ENCODE measurements at places on chromosomes 13 and 19.

DNA sequence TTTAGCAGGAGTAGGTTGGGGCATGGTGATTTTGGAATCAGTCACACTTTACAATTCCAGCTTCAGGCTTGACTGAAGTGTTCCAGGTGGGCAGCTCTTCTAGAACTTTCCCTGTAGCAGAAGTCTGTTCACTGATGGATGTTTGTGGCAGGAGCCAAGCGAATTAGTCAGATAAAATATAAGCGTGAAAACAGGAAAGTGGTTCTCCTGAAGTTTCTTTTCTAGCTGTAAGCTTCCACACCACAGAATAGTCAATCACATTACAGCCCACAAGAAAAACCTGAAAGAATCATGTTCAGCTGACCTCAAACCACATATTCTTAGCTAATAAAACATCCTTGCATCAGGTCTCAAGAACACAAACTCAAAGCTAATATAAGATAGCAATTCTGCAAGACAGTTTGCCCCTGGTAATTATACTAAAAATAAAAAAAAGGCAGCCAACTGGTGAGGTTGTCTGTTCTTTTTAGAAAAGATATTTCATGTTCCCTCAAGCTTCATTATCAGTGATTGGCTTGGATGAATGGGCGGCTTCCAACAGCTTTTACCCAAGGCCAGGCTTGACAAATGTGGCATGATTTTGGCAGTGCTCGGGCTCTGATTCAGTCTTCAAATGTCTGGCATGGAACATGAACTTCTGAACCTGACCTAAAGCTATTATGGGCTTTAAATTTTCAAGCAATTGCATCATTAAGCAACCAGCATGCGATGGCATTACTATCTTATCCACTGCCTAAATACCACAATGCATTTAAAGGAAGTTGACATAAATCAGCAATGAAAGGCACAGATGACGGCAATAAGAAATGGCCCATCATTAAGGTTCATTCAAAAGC lies 136.8 kb downstream of the DCLK1 start:
- no peak for DNase-seq

GRCh38 chr19:5470264-5470671 lies 15.1 kb downstream of the ZNRF4 start:
- no peak for DNase-seq

DNA sequence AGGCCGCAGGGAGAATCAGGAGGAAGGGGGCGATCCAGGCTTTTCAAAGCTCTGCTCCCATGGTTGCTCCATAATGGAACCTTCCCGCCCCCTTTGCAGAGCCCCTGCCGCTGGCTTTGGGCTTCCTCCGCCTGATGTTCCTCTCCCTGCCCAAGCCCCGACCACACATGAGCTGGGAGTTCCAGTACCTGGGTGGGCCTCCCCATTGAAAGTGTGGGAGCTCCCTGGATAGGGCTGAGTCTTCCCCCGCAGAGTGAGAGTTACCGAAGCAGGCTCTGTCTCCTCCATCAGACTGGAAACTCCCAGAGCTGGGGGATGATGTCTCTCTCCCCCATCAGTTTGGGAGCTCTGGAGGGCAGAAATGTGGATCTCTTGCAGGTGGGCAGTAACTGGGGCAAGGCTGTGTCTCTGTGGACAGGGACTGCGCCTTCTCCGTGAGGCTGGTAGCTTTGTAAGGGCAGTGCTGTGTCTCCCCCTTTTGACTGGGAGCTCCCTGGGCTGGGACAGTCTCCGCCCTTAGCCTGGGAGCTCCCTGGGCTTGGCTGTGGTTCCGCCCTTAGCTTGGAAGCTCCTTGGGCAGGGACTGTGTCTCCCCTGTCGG lies 722 bp downstream of the DCAF15 start:
- DNase-seq, result no peak

GRCh38 chr19:35270381-35270811 lies 1.6 kb downstream of the USF2 start:
- DNase-seq, result no peak

DNA sequence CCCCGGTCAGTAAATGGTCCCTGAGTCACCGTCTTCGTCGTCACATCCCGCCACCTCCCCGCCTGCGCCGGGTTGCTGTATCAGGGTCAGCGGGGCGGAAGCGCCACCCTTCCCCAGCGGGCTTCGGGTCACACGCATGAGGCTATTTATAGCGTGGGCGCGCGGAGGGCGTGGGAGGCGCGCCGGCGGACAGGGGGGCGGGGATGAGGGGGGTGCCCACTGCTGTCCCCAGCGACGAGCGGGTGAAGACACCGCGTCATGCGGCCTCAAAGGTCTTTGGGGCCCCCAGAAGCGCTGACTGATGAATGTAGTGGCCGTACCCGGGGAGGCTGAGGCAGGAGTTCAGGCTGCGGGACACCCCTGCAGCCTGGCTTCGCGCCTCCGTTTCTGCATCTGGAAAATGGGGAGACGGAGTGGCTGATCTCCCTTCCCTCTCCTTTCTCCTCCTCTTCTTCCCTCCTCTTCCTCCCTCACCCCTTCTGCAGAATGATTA lies 7.9 kb downstream of the UNC13A start:
- peak; percentile 78 for DNase-seq

DNA sequence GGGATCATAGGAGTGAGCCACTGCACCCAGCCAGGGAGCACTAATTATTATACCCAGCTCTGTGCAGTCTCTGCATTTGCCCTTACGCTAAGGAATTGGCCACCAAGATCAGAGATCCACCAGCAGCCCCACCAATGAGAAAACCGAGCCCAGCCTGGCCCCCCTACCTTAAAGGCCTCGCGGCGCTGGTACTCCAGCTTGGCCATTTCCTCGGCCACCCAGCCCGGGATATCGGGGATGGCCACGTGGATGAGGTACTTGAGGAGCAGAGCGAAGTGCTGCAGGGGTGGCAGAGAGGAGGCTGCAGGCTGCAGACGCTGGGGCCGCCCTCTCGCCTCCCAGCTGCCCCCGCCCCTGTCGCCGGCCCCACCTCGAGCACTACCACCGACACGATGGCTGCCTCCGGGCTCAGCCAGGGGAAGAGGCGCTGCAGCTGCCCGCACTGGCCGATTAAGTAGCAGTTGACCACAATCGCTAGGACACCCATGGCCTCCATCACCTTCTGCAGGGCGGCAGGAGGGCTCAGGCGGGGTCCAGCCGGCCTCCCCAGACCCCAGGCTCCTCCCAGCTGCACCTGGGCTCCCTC lies 7.5 kb downstream of the ANO8 start:
- DNase-seq, result no peak

DNA sequence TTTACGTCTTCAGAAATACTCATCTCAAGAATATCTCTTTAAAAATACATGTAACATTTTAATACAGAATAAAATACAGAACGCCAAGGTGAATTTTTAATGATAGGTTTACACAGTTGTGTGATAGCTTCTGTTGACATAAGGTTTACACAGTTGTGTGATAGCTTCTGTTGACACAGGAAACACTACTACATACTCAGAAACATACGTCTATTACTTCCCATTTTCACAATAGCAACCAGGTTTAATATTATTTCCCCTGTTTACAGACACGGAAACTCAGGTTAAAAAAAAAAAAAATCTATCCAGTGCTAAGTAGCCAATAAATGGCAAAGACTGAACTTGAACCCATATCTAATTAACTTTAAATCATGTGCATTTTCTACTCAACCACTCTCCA lies 571.2 kb downstream of the LIG4 start:
- no peak for DNase-seq

GRCh38 chr13:109684084-109684823 lies 102.1 kb downstream of the IRS2 start:
- DNase-seq, result no peak
